ENCODE measurements at places on chromosomes 5 and 9. TPM values are rescaled to one million over a fixed set of nuclear protein-coding genes. Genes with fewer than 3 reads are reported as not detected.

Gene FBP2
- not detected for total RNA-seq

Gene PPP3R2
- not detected for total RNA-seq

Gene RBM18
- total RNA-seq = 24.7 TPM

Gene GRIN1
- 0.21 TPM for total RNA-seq

Gene MLANA
- not detected for total RNA-seq

Gene ADAMTS13
- total RNA-seq = 0.30 TPM

Gene ZNF608
- total RNA-seq = 0.99 TPM

Gene COL15A1
- 0.49 TPM for total RNA-seq

Gene SNCAIP
- not detected for total RNA-seq

Gene RANBP17
- total RNA-seq = 1.6 TPM

Gene ORM2
- not detected for total RNA-seq

Gene CTXN3
- total RNA-seq = not detected

Gene LAMC3
- 2.1 TPM for total RNA-seq

Gene NDUFAF2
- 65.4 TPM for total RNA-seq

Gene ANKDD1B
- not detected for total RNA-seq

Gene ARHGEF39
- total RNA-seq = 14.9 TPM

Gene DEPDC1B
- total RNA-seq = 14.4 TPM

Gene PALM2AKAP2
- 0.51 TPM for total RNA-seq

Gene PCDH12
- total RNA-seq = not detected

Gene CNTFR
- 0.15 TPM for total RNA-seq

Gene SLC1A3
- total RNA-seq = 0.08 TPM

Gene NOL6
- total RNA-seq = 65.1 TPM

Gene THOC3
- total RNA-seq = 52.0 TPM

Gene NOXA1
- 1.4 TPM for total RNA-seq

Gene TRIM36
- 2.0 TPM for total RNA-seq

Gene KYAT1
- 14.2 TPM for total RNA-seq

Gene CNTNAP3
- 12.3 TPM for total RNA-seq

Gene PCDHA8
- 0.06 TPM for total RNA-seq

Gene FOXD4
- 0.34 TPM for total RNA-seq

Gene ADAMTS19
- total RNA-seq = not detected

Gene TMEM252
- total RNA-seq = not detected

Gene NRG2
- 2.0 TPM for total RNA-seq

Gene PKD2L2
- not detected for total RNA-seq

All from A549 treated with dexamethasone at 1 μM for 4 hours (cell line).